ENCODE measurements at places on chromosomes 12 and 14. TPM values are rescaled to one million over a fixed set of nuclear protein-coding genes. Genes with fewer than 3 reads are reported as not detected.

DNA sequence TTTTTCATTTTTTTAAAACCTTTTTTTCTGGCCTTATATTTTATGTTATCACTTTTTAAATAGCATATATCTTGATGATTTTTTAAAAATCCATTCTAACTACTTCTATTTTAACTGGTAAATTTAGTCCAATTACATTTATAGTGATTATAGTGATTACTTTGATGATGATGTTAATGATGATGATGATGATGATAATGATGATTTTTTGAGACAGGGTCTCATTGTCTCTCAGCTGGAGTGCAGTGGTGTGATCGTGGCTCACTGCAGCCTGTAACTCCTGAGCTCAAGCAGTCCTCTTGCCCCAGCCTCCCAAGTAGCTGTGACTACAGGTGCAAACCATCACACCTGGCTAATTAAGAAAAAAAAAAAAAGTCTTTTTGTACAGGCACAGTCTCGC, 27.1 kb downstream of the BRMS1L start:
- no peaks in the 10 kb centered on the region for H3K27me3 ChIP-seq
- no peak overlapping the region for H3K4me3 ChIP-seq
- no peaks in the 10 kb centered on the region for H3K36me3 ChIP-seq
- no peaks in the 10 kb centered on the region for H3K4me1 ChIP-seq

WNT5B gene
- total RNA-seq = not detected

DNA sequence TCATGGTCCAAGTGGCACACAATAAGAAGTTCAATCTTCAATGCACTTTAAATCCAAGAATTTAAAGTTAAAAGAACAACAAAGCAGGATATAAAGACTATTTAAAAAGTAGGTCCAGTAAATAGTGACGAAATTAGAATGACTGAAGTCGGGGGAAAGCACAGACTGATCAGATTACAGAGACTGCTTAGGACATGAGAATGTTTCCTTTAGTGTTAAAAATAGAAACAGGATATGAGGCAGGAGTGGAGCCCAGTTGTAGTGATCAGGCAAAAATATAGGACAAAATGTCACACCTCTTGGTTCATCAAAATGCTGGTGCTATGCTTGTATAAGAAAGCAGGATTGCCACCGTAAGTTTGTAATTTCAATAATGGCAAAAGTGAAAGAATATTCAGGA, 52.2 kb upstream of the CD163 start:
- DNase-seq = peak; percentile 24
- H3K27me3 ChIP-seq = no peaks in the 10 kb centered on the region
- H3K4me3 ChIP-seq = no peak overlapping the region

STON2 gene
- not detected for total RNA-seq

GRCh38 chr14:68771631-68772030, 21.2 kb downstream of the ZFP36L1 start:
- no peaks in the 10 kb centered on the region for H3K36me3 ChIP-seq
- H3K4me1 ChIP-seq = peaks cover 21% of the 10 kb centered on the region
- H3K4me3 ChIP-seq = no peak overlapping the region
- H3K27ac ChIP-seq = peak overlapping the region; percentile 59

GRCh38 chr14:99666533-99666932, 17.6 kb upstream of the CYP46A1 start:
- H3K36me3 ChIP-seq = no peaks in the 10 kb centered on the region
- no peaks in the 10 kb centered on the region for H3K4me1 ChIP-seq
- no peak overlapping the region for H3K4me3 ChIP-seq
- no peak for DNase-seq
- no peaks in the 10 kb centered on the region for H3K27me3 ChIP-seq
- no peak overlapping the region for H3K27ac ChIP-seq

- no peaks in the 10 kb centered on the region for H3K27me3 ChIP-seq
- no peak overlapping the region for H3K4me3 ChIP-seq
- no peak overlapping the region for H3K27ac ChIP-seq
- peaks cover 27% of the 10 kb centered on the region for H3K36me3 ChIP-seq
Measured at GRCh38 chr12:53064613-53065436, 14.4 kb downstream of the SPRYD3 start.

DNA sequence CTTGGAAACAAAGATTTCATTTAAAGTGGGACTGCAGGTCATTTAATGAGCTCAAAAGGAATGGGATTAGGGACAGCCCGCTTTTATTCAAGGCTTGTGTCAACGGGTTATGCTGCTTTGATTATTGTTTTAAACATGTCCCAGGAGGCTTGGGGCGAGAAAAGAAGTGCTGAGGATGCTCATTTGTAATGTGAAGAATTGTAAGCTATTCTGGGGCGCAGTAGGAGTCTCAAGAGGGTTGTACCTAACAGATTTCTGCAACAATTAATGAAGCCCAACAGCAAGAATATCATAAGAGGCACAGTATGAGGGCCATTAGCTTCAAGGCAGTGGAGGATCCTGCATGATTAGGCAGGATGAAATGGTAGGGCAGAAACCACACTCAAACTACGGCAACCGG, 122.5 kb downstream of the KTN1 start:
- H3K4me1 ChIP-seq = peaks cover 4% of the 10 kb centered on the region
- H3K27ac ChIP-seq = no peak overlapping the region
- no peak for DNase-seq
- no peak overlapping the region for H3K4me3 ChIP-seq

- no peak overlapping the region for H3K4me3 ChIP-seq
- H3K36me3 ChIP-seq = no peaks in the 10 kb centered on the region
- H3K27me3 ChIP-seq = no peaks in the 10 kb centered on the region
- DNase-seq = no peak
Measured at GRCh38 chr14:89268514-89268913, 148.5 kb downstream of the FOXN3 start.

GRCh38 chr12:112303004-112303403, 79.2 kb downstream of the HECTD4 start:
- H3K4me1 ChIP-seq = peaks cover 9% of the 10 kb centered on the region
- peak; percentile 85 for DNase-seq
- peaks cover 9% of the 10 kb centered on the region for H3K36me3 ChIP-seq
- no peaks in the 10 kb centered on the region for H3K27me3 ChIP-seq
- no peak overlapping the region for H3K4me3 ChIP-seq

IL31 gene
- not detected for total RNA-seq

DNA sequence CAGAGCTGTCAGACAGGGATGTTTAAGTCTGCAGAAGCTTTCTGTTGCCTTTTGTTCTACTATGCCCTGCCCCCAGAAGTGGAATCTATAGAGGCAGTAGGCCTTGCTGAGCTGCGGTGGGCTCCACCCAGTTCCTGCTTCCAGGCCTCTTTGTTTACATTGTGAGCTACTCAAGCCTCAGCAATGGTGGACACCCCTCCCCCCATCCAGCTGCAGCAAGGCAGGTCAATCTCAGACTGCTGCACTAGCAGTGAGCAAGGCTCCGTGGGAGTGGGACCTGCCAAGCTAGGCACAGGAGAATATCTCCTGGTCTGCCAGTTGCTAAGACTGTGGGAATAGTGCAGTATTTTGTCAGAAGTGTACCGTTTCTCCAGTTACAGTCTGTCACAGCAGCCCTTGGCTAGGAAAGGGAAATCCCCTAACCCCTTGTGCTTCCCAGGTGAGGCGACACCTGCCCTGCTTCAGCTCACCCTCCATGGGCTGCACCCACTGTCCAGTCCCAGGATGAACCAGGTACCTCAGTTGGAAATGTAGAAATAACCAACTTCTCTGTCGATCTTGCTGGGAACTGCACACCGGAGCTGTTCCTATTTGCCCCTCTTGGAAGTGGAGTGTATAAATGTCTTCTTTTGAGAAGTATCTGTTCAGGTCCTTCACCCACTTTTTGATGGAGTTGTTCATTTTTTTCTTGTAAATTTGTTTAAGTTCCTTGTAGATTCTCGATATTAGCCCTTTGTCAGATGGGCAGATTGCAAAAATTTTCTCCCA, 213.5 kb upstream of the SLC38A2 start:
- H3K27ac ChIP-seq = no peak overlapping the region
- H3K4me1 ChIP-seq = peaks cover 4% of the 10 kb centered on the region
- H3K27me3 ChIP-seq = no peaks in the 10 kb centered on the region
- H3K4me3 ChIP-seq = no peak overlapping the region
- no peaks in the 10 kb centered on the region for H3K36me3 ChIP-seq
- peak; percentile 72 for DNase-seq

SLCO1B1 gene
- not detected for total RNA-seq

TRHDE gene
- not detected for total RNA-seq

DNA sequence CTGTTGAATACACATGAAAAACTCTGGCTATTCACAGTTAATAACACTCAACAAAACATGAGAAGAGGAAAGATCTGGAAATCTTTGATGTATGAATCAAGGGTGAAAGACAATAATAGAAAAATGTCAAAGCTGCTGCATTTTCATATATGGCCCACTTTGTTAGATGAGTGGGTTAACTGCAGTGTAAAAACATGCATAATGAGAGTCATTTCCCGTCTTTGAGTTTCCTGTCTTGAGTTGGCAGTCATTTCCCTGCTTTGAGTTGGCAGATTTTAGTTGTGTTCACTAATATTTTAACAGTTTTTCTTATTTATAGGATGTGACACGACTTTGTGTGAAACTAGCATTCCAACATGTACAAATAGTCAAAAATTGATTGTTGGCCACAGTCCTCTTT, 87.9 kb upstream of the PTPRQ start:
- no peaks in the 10 kb centered on the region for H3K27me3 ChIP-seq
- H3K4me1 ChIP-seq = peaks cover 51% of the 10 kb centered on the region
- peak; percentile 92 for DNase-seq

DNA sequence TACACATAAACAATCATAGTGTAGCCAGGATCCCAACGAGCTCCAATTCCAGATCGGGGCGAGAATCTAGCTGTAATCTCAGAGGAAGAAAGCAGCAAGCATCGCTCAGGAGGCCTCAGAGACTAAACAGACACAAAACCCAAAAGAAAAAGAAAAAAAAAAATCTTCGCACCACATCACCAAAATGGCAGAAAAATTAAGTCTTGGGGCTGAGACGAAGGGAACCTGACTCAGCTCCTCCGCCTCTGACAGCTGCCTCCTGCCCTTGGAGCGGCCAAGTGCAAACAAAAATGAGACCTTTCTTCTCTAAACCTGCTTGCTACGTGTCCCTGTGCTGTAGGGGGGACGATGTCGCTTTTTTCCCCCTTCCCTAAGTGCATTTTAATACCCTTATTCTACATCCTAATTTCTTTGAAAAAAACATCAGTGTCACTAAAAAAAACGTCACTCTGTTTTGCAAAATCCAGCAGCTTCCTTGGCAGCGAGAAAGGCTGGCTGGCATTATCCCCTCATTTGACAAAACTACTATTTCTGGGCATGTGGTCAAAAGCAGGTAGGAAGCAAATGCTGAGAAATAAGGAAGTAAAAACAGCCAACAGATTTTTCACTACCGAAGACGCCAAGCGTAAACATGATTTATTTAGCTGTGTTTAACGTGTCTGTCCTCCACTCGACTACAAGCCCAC, 30.5 kb downstream of the BCL11B start:
- no peak overlapping the region for H3K27ac ChIP-seq
- H3K4me1 ChIP-seq = no peaks in the 10 kb centered on the region
- H3K27me3 ChIP-seq = peaks cover 6% of the 10 kb centered on the region
- no peaks in the 10 kb centered on the region for H3K36me3 ChIP-seq

DNA sequence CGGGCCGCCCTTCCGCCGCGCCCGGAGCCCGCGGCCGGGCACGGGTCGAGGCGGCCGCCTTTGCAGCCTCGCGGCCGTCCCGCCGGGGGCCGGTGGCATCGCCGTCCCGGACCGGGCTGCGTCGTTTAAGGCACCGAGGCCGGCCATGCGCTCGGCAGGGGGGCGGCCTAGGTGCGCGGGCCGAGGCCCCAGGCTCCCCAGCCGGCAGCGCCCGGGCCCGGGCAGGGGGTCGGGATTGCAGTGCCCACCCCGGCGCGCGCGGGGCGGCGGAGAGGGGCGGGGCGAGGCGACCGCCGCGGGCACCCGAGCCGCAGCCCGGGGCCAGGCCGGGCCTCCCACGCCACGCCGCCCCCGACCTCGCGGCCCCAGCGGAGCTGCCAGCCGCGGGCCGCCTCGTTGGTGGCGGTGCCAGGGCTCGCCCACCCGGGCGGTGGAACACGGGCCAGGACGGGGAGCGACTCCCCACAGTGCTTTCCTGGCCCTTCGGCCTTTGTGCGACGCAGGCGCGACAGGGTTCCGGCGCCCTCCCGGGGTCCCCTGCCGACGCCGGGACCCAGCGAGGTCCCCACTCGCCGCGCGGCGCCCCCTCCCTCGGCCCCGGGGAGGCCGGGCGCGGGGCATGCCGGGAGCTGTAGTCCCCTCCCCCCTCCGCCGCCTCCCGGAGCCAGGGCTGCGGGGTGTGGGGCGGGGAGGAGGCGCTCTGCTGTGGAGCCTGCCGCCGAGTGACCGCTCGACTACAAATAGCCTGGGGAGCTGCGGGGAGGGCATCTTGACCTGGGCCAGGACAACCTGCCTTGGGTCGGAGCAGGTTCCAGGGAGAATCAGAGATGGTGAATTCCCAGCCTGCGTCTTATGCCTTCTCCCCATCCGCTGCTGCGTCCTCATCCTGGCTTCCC, 769 bp downstream of the FKBP4 start:
- peak overlapping the region; percentile 69 for H3K4me3 ChIP-seq
- H3K27ac ChIP-seq = peak overlapping the region; percentile 1
- peaks cover 7% of the 10 kb centered on the region for H3K27me3 ChIP-seq
- DNase-seq = peak; percentile 57
- peaks cover 23% of the 10 kb centered on the region for H3K4me1 ChIP-seq

DNA sequence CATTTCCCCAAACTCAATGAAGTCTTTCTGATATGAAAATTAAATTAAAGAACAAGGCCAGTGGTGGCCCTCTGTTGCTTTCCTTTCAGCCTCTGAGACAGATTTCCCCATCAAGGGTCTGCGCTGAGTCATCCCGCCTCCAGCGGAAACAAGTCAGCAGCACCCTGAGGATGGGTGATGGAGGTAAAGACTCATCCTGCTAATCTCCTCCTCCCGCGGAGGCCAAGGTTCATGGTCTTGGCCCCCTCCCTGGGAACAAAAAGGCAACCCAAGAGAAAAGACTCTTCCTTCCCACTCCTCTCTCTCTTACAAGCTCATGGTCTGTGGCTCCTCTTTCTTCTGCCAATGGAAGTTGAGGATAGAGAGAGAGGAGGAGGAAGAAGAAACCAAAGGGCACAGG, 9.0 kb upstream of the NUMB start:
- no peaks in the 10 kb centered on the region for H3K36me3 ChIP-seq
- H3K4me3 ChIP-seq = no peak overlapping the region
- H3K27ac ChIP-seq = no peak overlapping the region
- peaks cover 44% of the 10 kb centered on the region for H3K4me1 ChIP-seq
- DNase-seq = no peak
- H3K27me3 ChIP-seq = no peaks in the 10 kb centered on the region

PEBP1 gene
- total RNA-seq = 185 TPM

- no peak overlapping the region for H3K27ac ChIP-seq
- H3K4me3 ChIP-seq = no peak overlapping the region
- H3K36me3 ChIP-seq = no peaks in the 10 kb centered on the region
Measured at GRCh38 chr14:87745507-87746118, 247.4 kb downstream of the GALC start.

- H3K4me3 ChIP-seq = no peak overlapping the region
- H3K4me1 ChIP-seq = no peaks in the 10 kb centered on the region
- peaks cover 6% of the 10 kb centered on the region for H3K27me3 ChIP-seq
- no peak overlapping the region for H3K27ac ChIP-seq
- no peak for DNase-seq
Measured at GRCh38 chr14:52283099-52283498, 15.6 kb downstream of the PTGDR start.

All from endothelial cell of umbilical vein (primary cell).